ENCODE measurements at places on chromosomes 7 and 10.
A peak's percentile ranks its signal among the peaks of the same experiment; 100 is the strongest.

DNA sequence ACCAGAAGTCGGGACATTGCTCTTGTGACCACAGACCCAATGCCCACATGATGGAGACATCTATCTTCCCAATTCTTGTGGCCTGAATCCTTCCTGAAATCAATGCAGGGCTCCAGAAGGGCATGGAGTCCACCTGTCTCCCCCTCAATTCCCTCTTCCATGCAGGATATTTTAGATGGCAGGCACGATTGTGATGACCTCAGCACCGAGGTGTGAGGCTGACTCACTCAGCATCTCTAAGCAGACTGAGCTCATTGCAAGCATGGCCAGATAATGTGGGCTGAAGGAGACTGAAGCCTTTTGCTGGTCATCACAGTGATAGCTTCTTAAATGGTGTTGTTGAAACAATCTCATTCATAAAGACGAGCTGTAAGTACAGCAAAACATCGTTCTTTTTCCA lies 374.9 kb upstream of the PODXL start:
- no peak for DNase-seq

DNA sequence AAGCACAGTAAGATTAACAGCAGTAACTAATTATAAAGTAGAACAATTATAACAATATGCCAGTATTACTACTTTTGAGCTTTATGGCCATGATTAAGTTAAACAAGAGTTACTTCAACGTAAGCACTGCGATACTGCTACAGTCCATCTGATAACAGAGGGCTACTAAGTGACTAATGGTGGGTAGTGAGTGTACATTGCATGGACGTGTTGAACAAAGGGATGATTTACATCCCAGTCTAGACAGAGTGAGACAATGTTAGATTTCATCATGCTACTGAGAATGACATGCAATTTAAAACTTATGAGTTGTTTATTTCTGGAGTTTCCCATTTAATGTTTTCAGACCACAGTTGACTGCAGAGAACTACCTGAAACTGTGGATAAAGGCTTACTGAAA lies 45.6 kb downstream of the TPST1 start:
- DNase-seq = no peak

DNA sequence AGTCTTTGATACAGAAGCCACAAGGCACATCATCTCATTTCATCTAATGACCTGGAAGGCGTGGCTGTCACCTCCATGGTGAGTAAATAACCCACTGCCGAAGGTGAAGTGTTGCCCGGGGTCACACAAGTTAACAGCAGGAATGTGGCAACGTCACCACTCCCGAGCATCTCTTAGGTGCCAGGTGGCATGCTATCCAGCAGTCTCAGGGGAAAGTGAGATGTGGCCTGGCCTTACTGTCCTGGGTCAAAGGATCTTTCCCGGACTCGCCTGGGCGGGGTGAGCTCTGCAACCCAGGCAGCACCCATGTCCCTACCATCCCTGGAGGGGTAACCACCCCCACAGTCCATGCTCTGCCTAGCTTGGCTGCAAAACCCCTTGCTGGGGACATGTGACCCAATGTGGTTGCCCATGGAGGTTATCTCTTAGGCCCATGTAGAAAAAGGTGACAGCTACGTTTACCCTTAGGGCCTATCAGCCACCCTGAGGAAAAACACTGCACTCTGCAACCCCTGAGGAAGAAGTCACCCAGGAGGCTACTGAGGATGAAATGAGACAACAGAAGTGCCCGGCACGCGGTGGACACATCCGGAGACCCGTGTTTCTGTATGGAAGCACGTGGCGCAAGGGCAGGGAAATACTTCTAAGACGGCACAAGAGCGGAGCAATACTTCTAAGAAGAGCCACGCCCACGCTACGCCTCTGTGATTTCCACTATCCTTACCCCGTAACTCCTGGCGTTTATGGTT lies 52.0 kb downstream of the BAIAP2L1 start:
- DNase-seq = no peak

GRCh38 chr7:16357921-16358320 lies 63.4 kb downstream of the CRPPA start:
- DNase-seq = no peak

DNA sequence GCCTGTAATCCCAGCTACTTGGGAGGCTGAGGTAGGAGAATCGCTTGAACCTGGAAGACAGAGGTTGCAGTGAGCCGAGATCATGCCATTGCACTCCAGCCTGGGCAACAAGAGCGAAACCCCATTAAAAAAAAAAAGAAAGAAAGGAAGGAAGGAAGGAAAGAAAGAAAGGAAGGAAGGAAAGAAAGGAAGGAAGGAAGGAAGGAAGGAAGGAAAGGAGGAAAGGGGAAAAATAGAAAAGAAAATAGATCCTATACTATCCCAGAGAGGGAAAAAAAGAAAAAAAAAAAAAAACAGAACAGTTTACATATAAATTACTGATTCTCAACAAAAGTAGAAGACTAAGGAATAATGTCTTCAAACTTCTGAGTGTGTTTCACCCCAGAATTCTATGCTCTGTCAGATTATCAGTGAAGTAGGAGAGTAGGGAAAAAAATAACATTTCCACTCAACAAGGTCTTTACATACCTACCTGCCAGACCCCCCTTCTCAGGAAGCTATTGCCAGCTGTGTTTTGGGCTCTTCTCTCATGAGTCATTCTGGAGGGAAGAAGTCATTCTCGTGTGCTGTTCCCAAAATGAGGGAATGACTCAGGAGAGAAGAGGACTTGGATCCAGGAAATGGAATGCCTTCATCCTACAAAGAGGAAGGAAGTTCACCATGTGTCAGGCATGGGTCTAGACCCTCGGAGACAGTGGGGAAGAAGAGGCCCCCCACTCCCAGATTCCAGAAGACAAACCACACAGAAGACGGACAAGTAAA lies 20.9 kb downstream of the RGS10 start:
- DNase-seq = no peak

- DNase-seq = no peak
These were observed 103.6 kb downstream of the LYZL1 start for GRCh38 chr10:29392376-29393021.

GRCh38 chr10:59702347-59702746 lies 7.3 kb downstream of the SLC16A9 start:
- DNase-seq = no peak

- no peak for DNase-seq
These were observed 50.7 kb upstream of the ITGB8 start for GRCh38 chr7:20279979-20280378.

- DNase-seq = no peak
These were observed 191.0 kb upstream of the BET1 start for GRCh38 chr7:94195201-94195600.

- no peak for DNase-seq
These were observed 25.1 kb downstream of the AQP1 start for GRCh38 chr7:30936650-30937245.

DNA sequence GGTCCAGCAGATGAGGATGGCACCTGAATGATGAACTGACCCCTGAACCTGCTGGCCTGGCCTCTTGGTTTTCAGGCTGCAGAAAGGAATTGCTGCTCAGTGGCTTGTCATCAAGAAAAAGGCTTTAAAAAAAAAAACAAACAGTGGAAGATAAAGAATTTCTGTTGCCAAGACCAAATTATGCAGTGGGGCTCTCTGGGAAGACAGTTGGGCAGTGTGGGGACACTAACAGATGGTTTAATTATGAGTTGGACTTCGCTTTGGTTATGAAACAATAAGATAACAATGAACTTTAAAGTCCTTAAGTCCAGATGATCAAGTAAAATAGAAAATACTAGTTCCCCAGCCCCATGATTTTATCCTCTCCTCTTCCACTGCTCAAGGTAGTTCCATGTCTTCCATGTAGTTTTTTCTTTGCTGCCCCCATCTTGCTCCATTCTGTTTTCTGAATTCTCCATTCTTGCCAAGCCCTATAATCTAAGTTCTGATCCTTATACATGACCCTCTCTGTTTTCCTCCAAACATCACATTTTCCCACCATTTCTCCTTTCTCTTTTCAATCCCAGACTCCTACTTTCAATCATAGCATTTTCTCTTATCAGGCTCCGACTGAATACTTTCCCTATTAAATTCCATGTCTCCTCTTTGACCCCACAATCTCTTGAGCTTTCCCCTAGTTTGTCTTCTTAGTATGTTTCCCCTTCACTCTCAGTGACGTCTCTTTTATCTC lies 52.6 kb downstream of the ANK3 start:
- DNase-seq = no peak

DNA sequence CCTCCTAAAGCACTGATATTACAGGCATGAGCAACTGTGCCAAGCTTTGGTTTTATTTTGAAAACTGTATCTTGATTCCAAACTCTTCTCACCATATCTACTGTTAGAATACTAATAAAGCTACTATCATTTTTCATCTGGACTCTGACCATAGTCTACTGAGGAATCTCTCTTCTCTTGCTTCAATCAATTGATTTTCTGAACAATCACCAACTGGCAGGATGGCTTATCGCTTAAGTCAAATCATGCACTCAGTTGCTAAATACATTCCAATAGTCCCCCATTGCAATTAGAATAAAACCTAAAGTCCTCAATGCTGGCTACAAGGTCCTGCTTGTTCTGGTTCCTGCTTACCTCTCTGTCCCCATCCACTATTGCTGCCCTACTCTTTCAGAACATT lies 2.3 kb upstream of the APBB1IP start:
- no peak for DNase-seq

DNA sequence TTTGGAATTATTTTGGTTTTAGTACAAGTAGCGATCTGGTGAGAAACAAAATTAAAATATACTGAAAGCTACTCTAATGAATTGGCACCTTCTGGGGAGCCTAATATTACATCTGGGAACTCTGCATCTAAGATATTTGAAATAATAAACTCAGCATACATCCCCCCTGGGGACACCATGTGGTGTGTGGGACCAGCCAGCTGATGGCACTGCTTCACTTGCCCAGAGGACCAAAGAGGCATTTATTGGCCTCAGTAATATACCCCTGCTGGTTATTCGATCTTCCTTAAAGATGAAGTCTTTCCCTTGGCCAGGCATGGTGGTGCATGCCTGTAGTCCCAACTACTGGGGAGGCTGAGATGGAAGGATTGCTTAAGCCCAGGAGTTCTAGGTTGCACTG lies 195.1 kb upstream of the AUTS2 start:
- no peak for DNase-seq

DNA sequence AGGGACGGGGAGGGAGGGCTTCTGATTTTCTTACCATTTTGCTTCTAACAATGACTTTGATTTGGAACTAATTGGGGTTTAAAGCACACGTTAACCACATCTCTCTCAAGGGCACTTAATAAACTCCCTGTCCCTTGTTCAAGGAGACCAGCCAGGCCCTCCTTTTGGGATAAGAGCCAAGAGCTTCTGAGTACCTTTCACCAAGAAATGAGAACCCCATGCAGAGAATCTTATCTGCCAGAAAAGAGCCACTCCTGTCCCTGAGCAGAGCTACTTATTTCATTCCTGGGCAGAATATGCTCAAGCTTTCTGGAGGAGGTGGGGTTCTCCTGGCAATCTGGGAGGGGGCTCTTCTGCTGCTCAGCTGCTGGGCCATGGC lies 574.6 kb downstream of the GALNT17 start:
- DNase-seq = no peak

DNA sequence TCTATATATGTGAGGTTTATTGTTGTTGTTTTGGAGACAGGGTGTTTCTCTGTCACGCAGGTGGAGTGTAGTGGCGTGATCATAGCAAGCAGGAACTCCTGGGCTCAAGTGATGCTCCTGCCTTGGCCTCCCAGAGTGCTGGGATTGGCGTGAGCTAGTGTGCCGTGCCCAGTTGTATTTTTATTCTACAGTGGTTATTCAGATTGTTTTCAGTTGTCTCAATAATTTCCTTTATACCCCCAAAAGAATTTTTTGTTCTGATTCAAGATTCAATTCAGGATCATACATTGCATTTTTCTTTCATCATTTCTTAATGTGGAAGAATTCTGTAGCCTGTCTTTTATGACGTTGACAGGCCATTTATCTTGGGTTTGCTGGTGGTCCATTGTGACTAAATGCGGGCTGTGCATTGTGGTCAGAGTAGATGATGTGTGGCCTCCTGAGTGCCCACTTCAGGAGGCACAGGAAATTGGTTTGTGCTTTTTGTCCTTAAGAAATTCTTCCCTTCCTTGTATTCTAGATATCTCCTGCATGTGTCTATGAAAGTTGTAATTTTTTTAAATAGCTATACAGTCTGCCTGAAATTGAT lies 22.9 kb downstream of the RBM33 start:
- no peak for DNase-seq

DNA sequence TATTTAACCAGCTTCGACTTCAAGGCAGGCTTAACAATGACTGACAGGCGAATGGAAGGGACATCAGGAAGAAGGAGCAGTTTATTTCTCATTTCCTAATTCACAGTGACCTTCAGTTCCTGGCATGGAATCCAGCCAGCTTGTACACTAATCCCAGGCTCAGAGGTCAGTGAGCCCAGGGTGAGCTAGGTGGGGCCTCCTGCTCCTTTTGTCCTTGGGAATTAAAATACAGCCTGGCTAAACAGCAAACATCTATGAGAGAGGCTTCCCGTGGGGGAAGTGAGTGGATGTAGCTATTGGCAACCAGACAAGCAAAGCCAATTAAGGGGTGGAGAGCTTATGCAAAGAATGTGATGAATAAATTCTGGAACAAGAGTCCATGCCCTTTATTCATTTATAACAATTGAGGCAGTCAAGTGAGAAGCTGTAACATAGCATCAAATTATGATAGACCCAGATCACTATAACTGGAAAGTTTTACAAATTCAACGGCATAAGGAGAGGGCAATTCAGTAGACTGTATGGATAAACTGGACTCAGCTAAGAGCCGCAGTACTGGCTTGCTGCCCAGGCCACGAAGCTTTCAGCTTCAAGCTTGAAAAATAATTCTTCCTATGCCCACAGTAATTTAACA lies 57.1 kb downstream of the STK17A start:
- peak; percentile 67 for DNase-seq

- no peak for DNase-seq
These were observed 74.5 kb upstream of the VKORC1L1 start for GRCh38 chr7:65798111-65799075.

- no peak for DNase-seq
These were observed 755.4 kb downstream of the GRID1 start for GRCh38 chr10:85611093-85611740.

DNA sequence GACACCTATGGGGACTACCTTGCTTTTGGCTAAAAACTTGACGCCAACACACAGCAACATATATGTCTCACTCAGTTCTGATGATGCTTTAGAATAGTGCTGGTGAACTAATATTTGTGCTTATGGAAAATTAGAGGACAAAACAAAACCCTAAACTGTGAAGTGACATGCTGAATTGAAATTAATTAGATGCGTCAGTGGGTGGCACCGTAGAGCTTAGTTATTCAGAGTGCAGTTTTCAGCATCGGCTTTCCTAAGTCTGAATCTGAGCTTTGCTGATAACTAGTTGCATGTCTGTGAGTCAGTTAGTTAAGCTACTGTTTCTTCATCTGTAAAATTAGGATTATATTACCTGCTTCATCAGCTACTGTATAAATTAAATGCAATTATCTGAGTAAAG lies 245.0 kb upstream of the SORCS1 start:
- no peak for DNase-seq

- DNase-seq = no peak
These were observed 41.6 kb upstream of the MINDY3 start for GRCh38 chr10:15901889-15902288.

- DNase-seq = no peak
These were observed 90.9 kb downstream of the ACTR3B start for GRCh38 chr7:152850420-152850819.

- DNase-seq = no peak
These were observed 382 bp upstream of the MBLAC1 start for GRCh38 chr7:100126239-100126930.

Data from NCI-H526 treated with DMSO at 0.1 percent for 48 hours (cell line).